ENCODE measurements at places on chromosomes 7 and 10.

- DNase-seq = no peak
Measured at GRCh38 chr7:155667241-155667829, 22.9 kb downstream of the RBM33 start.

DNA sequence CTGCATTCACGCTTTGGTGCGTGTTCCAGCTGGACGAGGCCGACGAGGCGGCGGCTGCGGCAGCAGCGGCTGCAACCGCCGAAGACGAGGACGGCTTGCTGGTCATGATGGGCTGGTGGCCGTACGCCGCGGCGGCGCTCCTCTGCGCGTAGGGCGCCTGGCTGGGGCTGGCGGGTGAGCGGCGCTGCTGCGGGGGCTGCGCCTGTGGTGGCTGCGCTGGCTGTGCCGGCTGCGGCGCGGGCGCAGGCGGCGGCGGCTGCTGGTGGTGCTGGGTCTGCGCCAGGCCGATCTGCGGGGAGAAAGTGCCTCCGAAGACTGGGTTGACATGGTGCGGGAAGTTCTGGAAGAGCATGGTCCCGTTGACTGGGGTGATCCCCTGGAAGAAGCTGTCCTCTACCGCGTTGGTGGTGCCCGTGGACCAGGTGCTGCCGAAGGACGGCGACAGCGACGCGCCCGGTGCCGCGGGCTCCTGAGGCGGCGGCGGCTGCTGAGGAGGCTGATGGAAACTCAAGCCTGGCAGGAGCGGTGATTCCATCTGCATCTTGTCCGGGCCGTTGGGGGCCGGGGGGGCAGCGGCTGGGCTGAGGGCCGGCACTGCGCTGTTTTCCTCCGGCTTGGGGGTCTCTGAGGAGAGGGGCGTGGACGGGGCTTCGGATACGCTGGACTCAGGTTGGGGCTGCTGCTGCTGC is 51.1 kb downstream of the CPEB3 start:
- DNase-seq = no peak

DNA sequence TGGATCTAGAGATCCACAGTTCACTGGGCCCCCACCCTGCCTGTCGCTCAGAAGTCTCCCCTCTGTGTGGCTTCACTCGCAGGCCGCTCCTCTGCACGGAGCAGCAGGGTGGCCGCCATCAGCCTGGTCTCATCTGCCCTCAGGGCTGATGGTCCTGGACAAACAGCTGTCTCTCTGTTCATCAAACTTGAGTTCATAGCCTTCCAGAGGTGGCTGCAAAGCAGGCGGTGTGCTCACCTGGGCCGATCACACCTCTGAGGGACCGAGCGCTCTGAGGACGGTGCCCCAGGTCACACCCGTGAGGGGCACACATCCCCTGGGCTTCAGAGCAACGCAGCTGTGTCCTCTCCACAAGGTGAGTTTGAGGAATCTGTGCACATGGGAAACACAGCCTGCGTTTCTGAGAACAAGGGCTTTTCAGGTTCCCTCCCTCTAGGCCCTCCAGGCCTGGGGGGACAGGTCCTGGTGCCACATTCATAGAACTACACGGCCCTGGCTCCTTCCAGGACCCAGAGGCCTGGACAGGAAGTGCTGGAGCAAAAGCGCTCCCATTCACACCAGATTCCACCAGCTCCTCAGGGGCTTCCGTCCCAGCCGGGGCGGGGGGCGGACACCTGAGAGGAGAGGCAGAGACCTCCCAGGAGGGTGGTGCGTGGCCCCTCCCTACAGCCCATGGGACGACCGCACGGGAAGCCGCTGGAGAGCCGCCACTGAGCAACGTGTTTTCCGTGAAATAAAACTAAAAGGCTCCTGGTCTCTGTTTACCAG is 31.2 kb upstream of the FAM20C start:
- DNase-seq = no peak

- DNase-seq = no peak
Measured at GRCh38 chr7:70421319-70421718, 710.6 kb upstream of the GALNT17 start.

DNA sequence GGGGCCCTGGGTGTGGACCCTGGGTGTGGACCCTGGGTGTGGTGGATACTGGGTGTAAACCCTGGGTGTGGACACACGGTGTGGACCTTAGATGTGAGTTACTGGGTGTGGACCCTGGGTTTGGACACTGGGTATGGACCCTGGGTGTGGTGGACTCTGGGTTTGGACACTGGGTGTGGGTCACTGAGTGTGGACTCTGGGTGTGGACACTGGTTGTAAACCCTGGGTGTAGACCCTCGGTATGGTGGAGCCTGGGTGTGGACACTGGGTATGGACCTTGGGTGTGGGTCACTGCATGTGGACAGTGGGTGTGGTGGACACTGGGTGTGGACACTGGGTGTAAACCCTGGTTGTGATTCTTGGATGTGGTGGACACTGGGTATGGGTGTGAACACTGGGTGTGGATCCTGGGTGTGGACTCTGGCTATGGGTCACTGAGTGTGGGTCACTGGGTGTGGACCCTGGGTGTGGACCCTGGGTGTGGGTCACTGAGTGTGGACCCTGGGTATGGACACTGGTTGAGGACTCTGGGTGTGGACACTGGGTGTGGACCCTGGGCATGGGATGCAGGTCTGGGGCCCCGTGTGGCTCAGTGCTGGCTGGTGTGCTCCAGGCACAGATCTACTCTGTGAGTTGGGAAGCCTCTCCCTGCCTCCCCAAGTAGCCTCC is 356.2 kb downstream of the GLRX3 start:
- DNase-seq = no peak

- no peak for DNase-seq
Measured at GRCh38 chr10:15541376-15541775, 170.3 kb upstream of the FAM171A1 start.

- no peak for DNase-seq
Measured at GRCh38 chr7:134587750-134588149, 38.8 kb downstream of the AKR1B15 start.

DNA sequence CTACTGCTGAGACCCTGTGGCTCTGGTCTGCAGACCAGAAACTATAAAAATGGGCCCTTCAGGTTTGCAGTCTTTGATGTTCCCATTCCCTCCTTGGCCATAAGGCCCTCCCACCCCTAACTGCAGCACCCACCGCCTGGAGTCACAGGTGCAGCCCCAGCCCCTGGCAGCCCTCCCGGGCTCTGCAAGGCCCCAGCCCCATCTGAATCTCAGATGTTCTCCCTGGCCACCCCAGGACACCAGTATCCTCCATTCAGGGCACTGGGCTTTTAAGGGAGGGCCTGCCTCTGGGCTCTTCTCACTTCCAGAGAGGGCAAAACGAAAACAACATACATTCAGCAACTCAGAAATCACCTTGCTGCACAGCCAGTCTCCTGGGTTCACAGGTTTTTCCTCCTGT is 107.7 kb upstream of the RET start:
- DNase-seq = no peak

DNA sequence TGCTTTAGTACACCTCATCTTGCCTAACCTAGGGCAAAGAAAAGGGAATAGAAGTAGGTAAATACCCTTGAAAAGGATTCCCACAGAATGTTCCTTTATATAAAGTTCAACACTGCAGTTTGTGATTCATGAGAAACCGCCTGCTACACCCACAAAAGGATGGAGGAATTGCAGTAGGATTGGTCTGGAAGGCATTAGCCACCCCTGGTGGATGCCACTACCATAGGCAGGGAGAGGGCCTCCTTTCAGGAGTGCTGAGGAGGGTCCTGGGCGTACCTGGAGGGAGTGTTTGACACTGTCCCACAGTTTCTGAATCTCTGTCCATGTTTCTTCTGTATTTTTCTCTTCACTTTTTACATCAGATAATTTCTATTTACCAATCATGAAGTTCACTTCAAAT is 221.8 kb upstream of the TMEM72 start:
- no peak for DNase-seq

DNA sequence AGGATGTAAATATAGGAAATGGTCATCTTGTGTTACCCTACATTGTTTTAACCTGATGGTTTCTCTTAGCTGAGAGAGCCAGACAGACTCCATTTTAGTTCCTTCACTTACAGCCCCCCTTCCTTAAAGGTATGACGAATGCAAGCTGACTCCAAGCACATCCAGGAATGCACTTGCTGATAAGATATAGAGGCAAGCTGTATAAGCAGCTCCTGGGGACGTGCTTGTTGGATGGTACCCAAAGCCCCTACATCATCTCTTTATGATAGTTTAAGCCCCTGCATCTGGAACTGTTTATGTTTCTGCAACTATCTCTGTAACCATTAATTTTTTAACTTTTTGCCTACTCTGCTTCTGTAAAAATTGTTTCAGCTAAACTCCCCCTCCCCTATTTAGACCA is 41.7 kb downstream of the ZNF25 start:
- no peak for DNase-seq

- no peak for DNase-seq
Measured at GRCh38 chr10:67772894-67773511, 65.0 kb downstream of the DNAJC12 start.

DNA sequence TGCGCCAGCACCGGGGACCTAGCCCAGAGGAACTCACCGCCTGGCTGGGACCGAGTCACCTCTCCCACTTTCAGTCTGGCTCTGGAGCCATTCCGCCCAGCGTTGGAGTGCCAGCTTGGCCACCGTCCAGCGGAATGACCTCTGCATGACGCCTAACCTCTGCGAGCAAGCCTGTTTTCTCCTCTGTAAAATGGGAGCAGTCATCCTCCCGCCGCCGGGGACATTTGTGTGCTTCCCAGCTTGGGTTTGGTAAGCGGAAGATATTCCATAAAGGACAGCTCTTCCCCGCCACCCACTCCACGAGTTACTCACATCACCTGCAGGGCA is 1.3 kb upstream of the ZCCHC24 start:
- DNase-seq = no peak

- DNase-seq = no peak
Measured at GRCh38 chr7:41476460-41476803, 226.5 kb downstream of the INHBA start.

DNA sequence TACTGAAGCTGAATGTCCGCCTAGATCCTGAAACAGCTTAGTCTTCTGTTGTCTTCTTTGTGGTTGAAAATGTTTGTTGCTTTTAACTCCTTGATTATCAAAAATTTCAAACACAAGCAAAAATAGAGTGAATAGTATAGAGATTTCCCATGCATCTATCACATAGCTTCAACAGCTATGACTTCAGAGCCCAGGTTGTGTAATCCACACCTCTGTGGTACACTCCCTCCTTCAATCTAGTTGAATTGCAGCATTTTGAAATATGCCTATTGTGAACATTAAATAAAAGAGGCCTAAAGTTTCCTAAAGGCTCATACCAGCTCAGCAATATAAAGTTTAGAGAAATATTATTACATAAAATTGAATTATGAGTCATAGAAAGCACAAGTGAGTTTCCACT is 204.7 kb upstream of the HDAC9 start:
- DNase-seq = no peak

- no peak for DNase-seq
Measured at GRCh38 chr10:60335708-60336107, 54.0 kb downstream of the ANK3 start.

Data from stimulated activated CD4-positive, alpha-beta T cell treated with anti-CD3 and anti-CD28 coated beads, Interleukin-1b, Interleukin-23, amount 100 ng/mL, for 1 hour (primary cell).